ENCODE measurements at places on chromosomes 11 and 22. TPM values are rescaled to one million over a fixed set of nuclear protein-coding genes. Genes with fewer than 3 reads are reported as not detected.

- DNase-seq: no peak
Observed at GRCh38 chr11:92324890-92325289, 100.3 kb downstream of the FAT3 start.

GRCh38 chr22:30245985-30246813 lies at the start of gene LIF:
Gene LIF, minus strand, starts transcription at chr22:30246759. Its CDS starts 64 bp downstream, at chr22:30246695.
- DNase-seq: peak; percentile 58

DNA sequence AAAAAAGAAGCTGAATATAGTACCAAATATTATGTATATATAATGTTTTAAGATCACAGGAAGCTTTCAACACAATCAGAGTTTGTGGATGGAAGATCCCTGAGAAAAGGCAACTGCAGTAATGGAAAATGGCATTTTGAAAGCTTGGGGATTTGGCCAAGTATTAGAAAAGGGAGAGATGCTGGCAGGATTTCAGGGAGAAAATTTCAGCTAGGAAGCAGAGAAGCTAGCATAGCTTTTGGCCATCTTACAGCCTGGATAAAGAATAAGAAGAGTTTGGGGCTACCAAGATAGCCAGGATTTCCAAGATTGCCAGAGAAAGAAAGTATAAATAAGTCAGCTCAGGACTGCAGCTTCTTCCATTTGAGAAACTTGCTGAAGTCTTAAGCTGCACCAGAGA lies 440.8 kb upstream of the LUZP2 start:
- DNase-seq: no peak

DNA sequence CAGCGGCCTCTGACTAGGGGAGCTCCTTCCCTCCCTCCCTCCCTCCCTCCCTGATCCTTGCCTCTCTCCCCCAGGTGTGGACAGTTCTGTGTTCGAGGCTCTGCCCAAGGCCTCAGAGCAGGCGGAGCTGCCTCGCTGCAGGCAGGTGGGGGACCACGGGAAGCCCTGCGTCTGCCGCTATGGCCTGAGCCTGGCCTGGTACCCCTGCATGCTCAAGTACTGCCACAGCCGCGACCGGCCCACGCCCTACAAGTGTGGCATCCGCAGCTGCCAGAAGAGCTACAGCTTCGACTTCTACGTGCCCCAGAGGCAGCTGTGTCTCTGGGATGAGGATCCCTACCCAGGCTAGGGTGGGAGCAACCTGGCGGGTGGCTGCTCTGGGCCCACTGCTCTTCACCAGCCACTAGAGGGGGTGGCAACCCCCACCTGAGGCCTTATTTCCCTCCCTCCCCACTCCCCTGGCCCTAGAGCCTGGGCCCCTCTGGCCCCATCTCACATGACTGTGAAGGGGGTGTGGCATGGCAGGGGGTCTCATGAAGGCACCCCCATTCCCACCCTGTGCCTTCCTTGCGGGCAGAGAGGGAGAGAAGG lies 11.1 kb upstream of the POU2F3 start:
- no peak for DNase-seq

DNA sequence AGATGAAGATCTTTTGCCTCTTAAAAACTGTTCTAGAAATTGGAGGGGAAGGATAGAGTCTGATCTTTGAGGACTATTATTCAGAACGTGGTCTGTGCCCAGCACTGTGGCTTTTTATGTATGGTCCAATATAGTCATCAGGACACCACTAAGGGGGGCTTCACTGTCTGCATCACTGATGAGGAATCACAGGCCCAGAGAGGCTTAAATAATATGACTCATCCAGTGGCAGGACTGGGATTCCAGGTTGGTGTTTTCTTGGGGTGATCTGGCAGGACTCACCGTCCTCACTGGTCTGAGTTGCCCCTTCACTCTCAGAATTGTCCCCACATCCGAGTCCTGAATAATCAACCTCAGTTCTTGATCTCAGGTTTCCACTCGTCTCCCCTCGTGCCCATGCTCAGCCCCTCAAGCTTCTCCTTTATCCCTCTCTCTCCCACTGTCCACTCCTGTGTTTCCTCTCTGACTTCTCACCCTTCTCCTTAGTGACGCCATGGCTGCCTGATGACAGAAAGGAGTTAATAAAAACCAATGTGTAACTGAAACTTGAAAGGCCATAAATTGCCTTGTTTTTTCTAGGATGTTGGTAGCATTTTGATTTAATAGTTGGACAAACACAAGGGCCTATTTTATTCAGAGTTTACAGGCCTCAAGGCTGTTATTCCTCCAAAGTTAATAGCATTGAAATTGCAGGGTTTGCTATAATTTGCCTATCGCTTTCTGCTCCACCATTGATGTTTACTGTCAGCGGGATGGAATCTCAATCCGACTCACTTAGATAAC lies 95.7 kb upstream of the NNMT start:
- DNase-seq: no peak

Gene CEND1
- total RNA-seq: 0.39 TPM

Data from B cell (primary cell).